BJ (cell line): ENCODE measurements at places on chromosomes 12 and 14.

GRCh38 chr14:48563489-48563888 lies 888.1 kb upstream of the MDGA2 start:
- DNase-seq: no peak

DNA sequence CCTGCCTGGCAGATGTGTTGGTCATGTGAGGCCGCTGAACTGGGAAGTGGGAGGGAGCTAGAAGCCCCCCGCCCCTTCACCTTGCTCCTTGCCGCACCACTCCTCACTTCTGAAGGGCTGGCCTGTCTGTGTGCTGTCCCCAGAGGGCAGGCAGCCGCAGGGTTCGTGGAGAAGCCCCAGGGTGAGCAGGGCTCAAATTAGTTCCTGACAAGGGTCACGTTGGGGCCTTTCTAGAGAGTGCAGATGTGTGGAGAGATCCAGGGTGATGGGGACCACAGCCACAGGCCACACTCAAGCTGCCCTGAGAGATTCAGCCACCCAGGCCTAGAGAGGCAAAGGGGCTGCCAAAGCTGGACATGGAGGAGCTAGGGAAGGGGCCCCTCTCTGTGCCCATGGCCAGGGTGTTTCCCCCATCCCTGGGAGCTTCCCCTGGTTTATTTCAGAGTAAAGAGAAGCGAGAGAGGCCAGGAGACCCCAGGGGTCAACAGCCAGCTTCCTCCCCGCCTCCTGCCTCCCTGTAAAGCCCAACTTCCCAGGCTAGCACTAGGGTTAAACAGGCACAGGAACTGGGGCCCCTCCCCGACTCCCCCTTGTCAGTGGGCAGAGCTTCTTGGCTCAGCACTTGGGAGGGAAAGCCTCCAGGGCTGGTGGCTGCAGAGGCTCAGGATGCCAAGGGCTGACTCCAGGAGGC lies 16.2 kb downstream of the SLC25A29 start:
- no peak for DNase-seq

GRCh38 chr12:29750928-29751220 lies 32.9 kb downstream of the TMTC1 start:
- no peak for DNase-seq

- no peak for DNase-seq
These were observed 443.1 kb downstream of the AEBP2 start for GRCh38 chr12:19882346-19882745.

- no peak for DNase-seq
These were observed 16.4 kb upstream of the LTBP2 start for GRCh38 chr14:74628418-74628817.

DNA sequence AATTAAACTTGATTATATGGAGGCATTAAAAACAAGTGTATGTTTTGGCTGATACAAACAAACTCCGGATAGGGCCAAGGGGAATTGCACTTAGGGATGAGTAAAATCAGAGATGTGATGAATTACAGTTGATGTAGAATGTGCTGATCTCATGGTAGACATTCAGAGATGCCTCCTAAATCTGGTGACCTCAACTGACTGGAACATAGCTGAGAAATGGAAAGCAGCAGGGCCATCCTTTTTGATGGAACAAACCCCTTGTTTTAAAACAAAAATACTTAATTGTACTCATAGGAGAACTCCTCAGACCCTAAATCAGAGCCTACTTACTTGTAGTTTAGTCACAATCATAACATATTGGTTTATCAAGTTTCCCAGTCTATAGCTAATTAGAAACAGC lies 122.8 kb downstream of the C12orf75 start:
- DNase-seq: no peak

- no peak for DNase-seq
These were observed 120.0 kb upstream of the PDZRN4 start for GRCh38 chr12:41067941-41068645.

DNA sequence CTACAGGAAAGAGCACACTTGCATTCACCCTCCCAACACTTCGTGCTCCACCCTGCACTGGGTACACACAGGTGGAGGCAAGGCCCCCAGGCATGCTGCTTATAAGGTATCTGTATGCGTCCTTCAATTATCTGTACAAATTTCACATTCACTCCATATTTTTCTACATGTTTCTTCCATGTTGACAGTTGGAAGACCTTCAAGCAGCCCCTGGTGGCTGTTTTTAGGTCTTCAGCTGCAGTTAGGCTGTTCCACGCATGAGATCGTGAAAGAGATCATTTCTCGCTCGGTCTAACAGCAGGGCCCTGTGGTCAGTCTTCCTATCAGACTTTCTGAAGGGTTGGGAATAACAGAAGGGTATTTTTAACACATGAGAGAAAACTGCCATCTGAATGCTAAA lies 47.1 kb downstream of the PLXNC1 start:
- no peak for DNase-seq

GRCh38 chr14:94027566-94028449 lies 1.7 kb downstream of the OTUB2 start:
- DNase-seq: no peak

DNA sequence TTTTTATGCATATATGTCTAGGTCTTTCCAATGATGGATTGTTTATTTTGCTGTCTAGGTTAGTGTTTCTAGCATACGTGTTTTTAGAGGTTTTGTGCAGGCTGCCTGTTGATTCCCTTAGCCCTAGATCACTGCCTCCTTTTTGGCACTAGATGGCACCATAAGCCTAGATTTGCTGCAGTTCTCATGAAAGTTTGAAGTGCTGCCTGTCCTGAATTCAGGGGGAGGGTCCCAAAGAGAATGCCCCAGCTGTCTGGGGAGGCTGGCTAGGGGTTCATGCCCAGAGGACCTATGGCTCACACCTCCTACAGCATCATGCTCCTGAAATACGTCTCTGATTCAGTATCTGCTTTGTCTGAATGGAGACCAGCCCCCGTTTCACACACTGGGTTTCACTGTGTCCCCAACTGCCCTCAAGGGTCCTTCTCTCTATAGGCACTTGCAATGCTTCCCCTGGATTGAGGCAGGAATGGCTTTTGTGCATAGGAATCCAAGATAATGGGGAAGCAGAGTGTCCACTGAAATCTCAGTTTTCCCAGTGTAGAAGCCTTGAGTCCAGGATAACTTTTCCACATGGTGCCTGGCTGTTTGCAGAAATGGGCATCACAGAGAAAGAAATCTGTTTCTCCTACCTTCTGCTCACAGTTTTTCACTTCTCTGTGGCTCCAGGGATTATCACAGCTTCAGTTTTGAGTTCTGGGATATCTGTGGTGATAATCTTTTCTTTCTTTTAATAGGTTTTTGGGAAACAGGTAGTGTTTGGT lies 14.2 kb upstream of the TXNRD1 start:
- no peak for DNase-seq

DNA sequence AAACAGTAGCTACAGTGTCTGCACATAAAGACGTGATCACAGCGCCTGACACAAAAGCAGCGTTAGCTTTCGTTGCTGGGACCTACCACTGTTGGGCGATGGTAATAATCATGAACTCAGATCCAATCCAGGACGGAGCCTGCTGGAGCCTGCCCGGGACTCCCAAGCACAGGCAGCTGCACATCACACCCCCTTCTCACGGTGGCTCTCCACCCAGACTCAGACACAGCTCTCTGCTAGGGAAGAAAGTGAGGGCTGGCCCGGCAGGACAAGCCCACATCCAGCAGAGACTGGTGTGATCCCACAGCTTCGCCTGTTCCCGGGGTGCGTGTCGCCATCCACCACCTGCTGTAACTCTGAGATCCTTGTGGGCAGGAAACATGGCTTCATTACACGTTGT lies 49.9 kb upstream of the FOXN3 start:
- DNase-seq: no peak

- no peak for DNase-seq
These were observed 78.7 kb downstream of the STXBP6 start for GRCh38 chr14:24971255-24971654.

GRCh38 chr14:105149146-105149781 lies 19.3 kb downstream of the JAG2 start:
- no peak for DNase-seq

GRCh38 chr12:10362828-10363657 lies 26.8 kb downstream of the KLRK1 start:
- DNase-seq: no peak

DNA sequence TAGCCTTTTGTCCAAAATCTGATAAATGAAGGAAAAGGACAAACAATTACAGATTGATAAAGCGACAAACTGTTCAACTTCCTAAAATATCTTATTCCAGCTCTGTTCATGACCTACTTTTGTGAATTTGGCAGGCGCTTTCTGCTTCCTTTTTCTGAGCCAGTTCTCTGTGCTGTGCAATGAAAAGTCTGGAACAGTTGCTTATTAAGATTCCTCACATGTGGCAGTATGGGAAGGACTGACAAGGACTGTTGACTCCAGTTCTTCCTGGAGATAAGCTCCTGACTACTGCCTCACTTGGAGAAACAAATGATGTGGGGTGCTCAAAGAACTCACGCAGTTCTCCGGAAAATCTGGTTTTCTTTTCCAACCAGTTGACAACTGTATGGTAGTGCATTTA lies 58.3 kb upstream of the ANP32D start:
- DNase-seq: no peak

GRCh38 chr14:31479027-31479426 lies 8.8 kb downstream of the GPR33 start:
- DNase-seq: no peak
